ENCODE measurements at places on chromosomes 1 and 21.

- no peak for DNase-seq
Observed at GRCh38 chr1:101363891-101364318, 127.1 kb downstream of the S1PR1 start.

DNA sequence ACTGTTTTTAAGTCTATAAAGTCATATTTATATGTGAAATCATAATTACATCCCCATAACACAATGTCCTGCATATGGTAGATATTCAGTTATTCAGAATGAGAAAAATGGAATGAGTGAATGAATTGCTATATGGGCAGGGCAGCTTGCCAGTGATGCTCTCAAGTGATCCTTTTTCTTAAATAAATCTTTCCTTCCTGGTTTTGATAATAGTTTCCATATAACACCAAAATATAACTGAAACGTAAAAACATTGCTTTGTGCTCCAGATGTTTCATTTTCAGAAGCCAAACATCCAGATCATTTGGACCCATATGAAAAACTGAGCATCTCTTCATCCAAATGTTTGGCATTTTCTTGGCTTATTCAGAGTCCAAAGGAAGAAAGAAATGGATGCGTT is 30.2 kb upstream of the RGS8 start:
- no peak for DNase-seq

DNA sequence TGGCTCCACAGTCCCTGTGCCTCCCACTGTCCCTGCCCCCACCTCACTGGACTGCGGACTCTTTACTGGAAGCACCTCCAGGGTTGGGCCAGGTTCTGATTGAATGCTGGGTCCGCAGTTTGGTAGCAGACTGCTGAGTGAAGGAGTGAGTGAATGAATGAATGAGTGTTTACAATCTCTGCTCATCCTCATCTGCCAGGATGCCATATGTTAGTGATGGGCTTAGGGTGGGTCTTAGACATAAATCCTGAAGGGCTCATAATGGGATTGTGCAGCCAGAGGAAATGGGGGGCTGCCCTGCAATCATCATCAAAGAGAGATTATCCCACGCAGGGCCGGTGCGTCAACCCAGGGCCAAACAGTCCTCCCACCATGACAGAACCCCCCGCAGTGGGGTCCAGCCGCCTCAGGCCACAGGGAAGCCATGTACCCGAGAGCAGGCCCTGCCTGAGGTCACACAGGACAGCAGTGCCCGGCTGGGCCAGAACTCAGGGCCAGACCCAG is 26.1 kb downstream of the SLC1A7 start:
- DNase-seq = no peak

GRCh38 chr1:64033667-64034220 is 169.7 kb upstream of the UBE2U start:
- no peak for DNase-seq

GRCh38 chr1:231918239-231919015 is 291.8 kb downstream of the DISC1 start:
- no peak for DNase-seq

DNA sequence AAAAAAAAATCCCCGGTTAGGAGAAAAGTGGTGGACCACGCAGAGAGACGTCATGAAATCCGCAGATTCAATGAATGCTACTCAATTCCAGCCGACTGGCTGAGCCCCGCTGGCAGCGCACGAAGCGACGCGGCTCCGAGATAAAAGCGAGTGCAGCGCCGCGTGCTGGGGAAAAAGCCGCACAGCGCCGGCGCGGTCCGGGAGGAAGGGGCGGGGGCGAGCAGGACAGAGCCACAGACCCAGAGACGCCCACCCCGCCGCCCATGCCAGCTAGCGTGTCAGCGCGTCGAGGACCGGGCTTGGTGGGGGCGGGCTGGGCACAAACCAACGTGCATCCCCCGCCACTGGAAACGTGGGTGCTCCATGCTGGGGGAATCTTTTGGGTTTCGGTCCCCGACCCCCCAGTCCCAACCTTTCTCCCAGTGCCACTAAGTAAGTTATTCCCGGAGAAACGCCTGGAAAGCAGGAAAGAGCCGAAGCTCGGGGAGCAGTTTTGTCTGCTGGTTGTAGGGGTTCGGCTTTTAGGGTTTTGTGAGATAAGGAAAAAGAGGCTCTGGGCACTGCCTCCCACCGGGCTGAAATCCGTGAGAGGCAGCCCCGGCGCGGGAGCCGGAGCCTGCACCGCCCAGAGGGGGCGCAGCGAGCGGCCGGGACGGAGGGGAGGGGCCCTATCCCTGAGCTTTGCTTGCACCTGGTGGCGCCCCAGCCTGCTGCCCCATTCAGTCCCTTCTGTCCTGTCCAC is at the start of gene KCNJ6:
Gene KCNJ6, minus strand, starts transcription at position 148 of the 742 bp plus-strand sequence. CDS start 75,775 bp downstream, outside the sequence.
- no peak for DNase-seq

DNA sequence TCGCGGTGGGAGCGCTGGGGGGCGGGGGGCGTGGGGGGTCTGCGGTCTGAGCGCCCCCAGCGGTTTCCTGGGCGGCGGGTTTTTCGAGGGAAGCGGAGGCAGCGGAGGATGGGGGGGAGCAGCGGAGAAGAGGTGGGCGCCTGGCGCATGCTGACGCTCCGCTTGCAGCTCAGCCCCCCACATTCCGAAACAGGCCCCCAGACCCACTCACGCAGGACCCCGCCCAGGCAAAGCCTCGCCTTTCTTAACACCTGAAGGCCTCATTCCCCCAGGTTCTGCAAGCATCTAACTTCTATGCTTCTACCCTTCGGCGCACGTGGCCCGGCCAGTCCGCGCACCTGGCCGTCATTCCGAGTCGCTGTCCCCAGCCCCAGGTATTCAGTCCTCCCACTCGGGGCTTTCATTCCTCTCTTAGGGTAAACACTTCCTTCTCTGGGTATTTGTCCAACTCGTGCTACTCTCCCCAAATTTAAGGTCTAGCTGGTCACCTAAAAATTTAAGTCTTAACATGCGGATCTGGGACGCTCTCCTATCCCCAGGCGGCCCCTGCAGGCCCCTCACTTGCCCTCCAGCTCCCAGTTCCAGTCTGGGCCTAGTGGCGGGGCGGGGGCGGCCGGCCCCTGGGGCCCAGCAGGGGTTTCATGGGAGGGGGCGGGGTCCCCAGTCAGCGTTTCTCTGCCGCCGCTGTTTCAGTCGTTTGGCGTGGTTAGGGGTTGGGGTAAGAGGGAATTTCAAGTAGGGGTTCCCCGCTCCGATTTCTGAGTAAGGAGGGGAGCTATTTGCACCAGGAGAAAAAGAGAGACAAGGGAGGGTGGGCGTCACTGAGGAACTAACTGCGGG is 2.8 kb upstream of the ZBTB7B start:
- DNase-seq = no peak

DNA sequence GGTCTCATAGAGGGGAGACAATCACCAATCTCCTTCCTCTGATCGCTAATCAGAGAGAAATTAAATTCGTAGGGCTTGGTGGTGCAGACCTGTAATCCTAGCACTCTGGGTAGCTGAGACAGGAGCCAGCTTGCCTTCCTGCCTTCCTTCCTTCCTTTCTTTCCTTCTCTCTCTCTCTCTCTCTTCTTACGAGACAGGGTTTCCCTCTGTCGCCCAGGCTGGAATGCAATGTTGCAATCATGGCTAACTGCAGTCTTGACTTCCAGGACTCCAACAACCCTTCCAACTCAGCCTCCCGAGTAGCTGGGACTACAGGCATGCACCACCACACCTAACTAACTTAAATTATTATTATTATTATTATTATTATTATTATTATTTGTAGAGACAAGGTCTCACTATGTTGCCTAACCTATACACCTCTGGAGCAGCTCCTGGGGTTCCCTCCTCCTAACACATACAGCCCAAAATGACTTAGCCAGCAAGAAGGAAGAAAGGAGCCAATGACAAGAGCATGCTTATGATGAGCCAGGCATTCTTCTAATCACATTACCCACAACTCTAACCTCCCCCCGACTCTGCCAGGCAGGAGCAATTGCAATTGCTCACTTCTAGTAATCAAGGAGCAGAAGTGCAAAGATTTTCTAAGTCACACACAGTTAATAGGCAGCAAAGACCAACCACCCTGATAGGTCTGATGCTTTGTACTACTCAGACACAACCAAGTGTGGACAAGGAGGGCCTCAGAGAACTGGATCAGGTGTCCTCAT is 105.4 kb upstream of the F3 start:
- no peak for DNase-seq

DNA sequence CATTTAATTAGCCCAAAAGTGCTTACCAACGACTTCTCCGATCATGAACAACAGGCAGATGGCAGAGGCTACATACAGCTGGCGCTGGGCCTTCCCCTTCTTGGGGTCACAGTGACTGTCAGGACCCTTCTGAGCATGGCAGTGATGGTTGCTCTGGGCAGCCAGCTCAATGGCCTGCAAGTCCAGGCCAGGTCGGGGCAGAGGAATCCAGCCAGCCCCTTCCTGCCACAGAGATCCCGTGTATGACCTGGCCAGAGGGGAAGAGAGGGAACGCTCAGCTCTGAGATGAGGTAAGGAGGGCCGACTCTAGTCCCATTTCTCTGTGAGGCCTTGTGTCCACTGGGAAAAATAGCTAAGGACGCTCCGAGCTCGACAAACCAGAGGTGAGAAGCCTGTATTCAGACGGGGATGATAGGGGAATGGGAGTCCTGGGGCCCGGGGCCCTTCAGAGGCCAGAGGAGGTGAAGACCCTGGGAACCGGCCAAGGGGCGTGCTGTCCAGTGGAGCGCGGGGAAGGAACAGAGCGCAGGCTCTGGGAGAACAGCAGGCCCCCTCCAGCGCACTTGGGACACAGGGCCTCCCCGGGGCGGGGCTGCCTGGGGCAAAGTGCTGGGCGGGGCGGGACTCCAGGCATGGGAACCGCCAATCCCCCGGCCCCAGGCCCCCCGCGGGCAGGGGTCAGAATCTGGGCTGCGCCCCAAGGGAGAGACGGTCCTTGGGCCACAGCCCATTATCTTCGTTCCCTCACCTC is 772 bp downstream of the SLC30A2 start:
- no peak for DNase-seq

DNA sequence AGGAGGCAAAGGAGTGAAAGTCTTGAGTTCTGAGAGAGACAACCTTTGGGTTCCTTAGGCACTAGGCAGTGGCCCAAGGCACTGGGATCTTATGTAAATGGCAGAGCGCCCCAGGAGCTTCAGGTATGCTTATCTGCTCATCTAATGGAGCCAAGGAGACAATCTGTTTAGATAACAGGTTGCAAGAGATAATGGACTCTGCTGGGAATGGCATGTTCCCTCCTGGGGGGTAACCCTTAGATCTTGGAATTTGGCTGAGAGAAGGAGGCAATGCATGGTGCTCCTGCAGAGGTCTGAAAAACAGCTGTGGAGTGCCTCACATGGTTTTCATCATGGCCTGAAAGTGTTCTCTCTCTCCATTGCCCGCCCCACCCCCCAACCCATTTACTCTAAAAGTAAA is 44.1 kb upstream of the WLS start:
- DNase-seq = no peak

- DNase-seq = no peak
Observed at GRCh38 chr21:46138383-46138970, 16.9 kb downstream of the FTCD start.

- DNase-seq = no peak
Observed at GRCh38 chr1:8384088-8384487, 66.2 kb downstream of the SLC45A1 start.

DNA sequence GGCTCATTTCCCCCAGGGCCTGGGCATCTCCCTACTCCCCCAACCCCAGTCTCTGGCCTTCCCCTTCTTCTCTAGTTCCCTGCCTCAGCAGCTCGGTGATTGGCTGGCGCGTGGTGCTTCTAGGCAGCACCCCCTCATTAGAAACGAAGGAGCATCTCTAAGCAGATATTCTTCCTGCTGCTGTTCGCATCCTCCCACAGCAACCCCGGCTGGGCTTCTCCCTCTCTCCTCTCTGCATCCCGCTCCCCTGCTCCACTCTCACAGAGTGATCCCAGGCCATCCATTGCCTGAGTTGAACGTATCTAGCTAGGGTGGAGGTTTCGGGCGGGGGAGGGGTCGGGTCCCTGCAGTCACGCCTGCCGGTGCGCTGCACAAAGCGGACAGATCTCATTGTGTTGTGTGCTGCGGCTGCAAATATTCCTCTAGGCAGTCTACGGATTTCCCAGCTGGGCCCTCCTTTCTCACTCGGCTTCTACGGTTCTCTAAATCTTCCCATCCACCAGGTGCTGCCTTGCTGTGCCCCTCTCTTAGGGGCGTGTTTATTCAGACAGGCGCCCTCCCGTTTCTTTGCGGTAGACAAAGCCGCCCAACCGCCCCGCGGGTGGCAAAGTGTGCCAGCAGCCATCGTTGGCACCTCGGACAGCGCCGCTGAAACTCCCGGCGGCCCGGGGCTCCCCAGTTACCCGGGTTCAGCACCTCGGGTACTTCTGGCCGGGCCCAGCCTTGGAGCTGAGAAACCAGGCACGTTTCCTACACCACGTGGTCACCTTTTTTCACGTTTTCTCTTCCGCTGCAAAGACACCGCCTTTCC is 2.2 kb downstream of the CACNA1E start:
- DNase-seq = no peak

DNA sequence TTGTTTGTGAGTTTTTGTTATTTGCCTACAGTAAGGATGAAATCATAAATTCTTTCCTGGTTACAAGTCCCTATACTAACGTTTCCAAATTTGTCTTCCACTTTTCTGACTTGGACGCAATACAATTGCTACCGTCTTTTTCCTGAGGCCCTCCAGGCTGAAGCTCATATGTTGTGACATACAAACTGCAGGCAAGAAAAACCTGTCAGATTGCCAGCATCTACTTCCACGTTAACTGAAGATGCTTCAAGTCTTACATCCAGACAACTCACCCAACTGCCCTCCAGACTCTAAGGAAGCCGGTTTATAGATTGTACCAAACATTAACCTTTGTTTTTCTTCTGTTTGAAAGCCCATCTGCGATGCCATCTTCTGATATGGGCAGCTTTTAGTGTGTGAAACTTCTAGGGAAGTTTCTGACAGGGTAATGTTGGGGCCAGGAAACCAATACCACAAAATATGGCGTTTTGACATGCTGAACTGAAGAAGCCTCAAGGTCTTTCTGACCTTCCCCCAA is 21.4 kb upstream of the RNF11 start:
- DNase-seq = peak; percentile 66

- no peak for DNase-seq
Observed at GRCh38 chr1:55352080-55352810, 137.1 kb upstream of the USP24 start.

GRCh38 chr1:62897788-62898187 is 113.9 kb downstream of the ATG4C start:
- DNase-seq = no peak

- no peak for DNase-seq
Observed at GRCh38 chr1:172557270-172557669, 24.3 kb downstream of the SUCO start.

GRCh38 chr1:112454316-112454715 is 54.4 kb upstream of the WNT2B start:
- no peak for DNase-seq

GRCh38 chr1:51100264-51100880 is 1.7 kb upstream of the C1orf185 start:
- no peak for DNase-seq

DNA sequence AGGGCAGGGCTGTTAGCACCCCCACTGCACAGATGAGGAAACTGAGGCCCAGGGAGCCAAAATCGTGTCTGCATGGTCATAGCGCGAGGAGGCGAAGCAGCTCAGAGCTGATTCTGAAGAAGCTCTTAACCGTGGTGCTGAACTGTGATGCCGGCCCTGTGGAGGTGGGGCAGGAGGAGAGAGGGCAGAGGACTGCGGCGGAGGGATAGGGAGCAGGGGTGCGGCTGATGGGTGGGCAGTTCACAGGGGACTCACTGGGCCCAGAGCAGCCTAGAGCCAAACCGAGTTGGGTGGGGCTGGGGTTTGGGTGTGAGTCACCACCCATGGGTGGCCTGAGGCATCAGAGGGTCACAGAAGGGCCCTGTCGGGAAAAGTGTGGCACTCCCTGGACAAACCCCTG is 74.7 kb downstream of the RAP1GAP start:
- DNase-seq = no peak

- DNase-seq = peak; percentile 40
Observed at GRCh38 chr1:65469889-65470340, 49.4 kb downstream of the LEPR start.

- no peak for DNase-seq
Observed at GRCh38 chr21:43334214-43334958, 92.5 kb downstream of the SIK1 start.

Data from fibroblast of skin of left biceps (primary cell).